D721Med (cell line): ENCODE measurements at places on chromosomes 6 and 20.

DNA sequence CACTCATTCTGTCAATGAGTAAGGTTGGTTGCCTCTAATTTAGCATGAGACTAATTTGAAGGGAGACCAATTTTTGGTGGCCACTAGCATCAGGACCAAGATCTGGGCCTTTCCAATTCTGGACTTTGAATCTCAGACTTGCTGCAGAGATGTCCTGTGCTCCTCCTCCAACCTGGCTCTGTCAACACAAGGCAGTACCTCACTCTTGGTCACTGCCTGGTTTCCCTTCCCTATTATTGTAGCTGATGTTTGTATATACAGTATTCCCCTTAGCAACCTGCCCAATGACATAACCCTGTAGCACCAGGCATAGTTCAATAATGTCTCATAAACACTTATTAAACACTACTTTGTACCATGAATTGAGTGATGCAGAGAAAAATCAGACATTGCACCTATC, 50.4 kb downstream of the UNC5CL start:
- DNase-seq, result no peak

DNA sequence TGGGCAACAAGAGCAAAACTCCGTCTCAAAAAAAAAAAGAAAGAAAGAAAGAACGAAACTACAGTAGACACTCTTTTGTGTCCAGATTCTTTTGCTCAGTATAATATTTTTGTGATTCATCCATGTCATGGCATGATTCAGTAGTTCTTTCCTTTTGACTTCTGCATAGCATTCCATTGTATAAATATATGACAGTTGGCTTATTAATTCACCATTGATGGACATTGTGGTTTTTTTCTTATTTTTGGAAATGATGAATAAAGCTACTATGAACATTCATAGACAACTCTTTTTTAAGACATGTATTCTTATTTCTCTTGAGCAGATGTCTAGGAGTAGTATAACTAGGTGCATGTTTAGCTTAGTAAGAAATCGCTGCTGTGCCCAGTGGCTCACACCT, 10.3 kb upstream of the IER3 start:
- no peak for DNase-seq

GRCh38 chr20:2887715-2888114, 14.4 kb downstream of the PTPRA start:
- DNase-seq, result no peak

DNA sequence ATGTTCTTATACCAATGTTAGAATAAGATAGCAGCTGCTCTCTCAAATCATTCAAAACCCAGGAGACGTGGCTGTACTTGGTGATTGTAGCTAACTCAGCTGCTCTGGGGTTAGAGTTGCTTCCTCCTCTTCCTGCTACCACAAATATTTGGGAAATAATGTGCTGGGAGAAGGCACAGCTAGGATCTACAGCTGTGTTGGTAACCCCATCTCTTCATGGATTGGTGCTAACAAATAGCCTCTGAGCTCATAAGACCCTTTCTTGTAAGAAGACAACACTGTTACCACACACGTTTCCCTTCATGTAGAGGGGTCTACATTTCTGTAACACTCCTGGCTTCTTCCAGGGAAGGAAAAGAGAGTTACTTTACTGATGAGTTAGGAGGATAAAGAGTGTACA, 911.0 kb upstream of the CITED2 start:
- no peak for DNase-seq

GRCh38 chr20:40960101-40960500, 68.5 kb upstream of the TOP1 start:
- DNase-seq, result no peak

- DNase-seq, result no peak
Measured at GRCh38 chr6:42532038-42532669, 31.7 kb upstream of the UBR2 start.

DNA sequence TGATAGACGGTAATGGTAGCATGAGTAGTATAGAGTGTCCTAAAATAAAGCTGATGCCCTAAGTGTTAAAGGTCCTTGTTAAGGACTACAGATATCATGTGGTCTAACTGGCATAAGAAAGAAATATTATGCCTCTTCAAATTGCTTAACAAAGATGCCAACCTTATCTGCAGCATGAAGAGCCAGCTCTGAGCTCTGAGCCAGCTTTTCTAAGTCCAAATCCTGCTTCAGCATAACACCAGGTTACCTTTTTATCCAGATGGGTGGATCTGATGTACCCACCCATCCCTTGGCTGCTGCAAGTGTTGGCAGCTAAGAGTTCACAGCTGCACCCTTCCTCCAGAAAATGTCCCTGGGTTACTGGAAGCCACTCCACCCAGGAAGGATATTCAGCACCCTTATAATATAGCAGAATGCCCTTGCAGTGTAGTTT, 83.8 kb downstream of the TENT5A start:
- no peak for DNase-seq

- DNase-seq, result no peak
Measured at GRCh38 chr20:32792316-32792715, 27.4 kb upstream of the MAPRE1 start.

DNA sequence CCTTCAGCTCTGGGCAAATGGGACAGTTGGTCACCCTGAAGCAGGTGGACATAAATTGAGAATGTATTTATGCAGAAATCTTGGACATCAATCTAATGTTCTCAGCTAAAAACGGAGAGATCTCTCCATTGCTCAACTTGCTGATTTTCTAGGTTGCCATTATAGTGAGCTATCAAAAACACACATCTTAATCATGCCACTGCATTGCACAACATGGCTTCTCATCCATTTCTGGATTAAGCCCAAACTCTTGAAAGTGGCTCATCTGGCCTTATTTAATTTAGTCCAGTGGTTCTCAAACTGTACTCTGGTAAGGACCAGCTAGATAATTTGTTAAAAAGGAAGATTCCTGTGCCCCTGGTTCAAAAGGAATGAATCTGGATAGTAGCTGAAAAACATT, 324.9 kb upstream of the CITED2 start:
- DNase-seq, result no peak

GRCh38 chr6:106511288-106512047, 117.8 kb downstream of the RTN4IP1 start:
- no peak for DNase-seq

DNA sequence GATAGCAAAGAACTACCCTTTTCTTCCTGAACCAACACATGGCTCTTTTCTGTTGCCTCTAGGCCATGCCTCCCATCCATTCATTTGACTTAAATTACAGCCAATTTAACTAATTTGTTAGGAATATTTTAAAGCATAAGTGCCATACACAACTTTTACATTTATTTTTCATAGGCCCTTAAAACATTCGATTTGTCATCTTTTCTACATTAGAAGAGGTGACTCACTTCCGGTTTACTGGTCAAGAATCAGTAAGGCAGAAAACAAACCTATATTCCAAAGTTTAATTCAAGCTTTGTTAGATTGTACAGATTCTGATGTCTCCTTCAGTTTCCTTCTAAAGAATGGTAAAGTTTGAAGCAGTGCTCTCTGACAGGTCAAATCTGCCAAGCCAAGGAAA, 344.3 kb downstream of the SAMD5 start:
- DNase-seq, result no peak

- DNase-seq, result no peak
Measured at GRCh38 chr20:6746901-6747609, 20.4 kb upstream of the BMP2 start.
